ENCODE measurements at places on chromosomes 6 and 20.

DNA sequence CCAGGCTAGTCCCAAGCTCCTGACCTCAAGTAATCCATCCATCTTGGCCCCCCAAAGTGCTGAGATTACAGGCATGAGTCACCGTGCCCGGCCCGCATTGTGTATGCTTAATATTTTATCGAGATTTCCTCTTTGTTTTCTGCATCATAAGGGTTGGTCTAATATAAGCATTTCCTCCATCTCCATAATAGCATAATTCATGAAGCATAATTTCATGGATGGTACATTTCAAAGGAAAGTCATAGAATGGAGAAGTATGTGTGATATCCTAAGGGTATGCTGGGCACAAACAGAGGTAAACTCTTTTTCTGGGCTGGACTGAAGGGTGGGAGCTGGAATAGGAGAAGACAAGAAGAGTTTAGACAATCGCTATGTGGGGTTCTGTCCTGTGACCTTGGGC, 17.5 kb upstream of the TIAM2 start:
- DNase-seq = no peak

DNA sequence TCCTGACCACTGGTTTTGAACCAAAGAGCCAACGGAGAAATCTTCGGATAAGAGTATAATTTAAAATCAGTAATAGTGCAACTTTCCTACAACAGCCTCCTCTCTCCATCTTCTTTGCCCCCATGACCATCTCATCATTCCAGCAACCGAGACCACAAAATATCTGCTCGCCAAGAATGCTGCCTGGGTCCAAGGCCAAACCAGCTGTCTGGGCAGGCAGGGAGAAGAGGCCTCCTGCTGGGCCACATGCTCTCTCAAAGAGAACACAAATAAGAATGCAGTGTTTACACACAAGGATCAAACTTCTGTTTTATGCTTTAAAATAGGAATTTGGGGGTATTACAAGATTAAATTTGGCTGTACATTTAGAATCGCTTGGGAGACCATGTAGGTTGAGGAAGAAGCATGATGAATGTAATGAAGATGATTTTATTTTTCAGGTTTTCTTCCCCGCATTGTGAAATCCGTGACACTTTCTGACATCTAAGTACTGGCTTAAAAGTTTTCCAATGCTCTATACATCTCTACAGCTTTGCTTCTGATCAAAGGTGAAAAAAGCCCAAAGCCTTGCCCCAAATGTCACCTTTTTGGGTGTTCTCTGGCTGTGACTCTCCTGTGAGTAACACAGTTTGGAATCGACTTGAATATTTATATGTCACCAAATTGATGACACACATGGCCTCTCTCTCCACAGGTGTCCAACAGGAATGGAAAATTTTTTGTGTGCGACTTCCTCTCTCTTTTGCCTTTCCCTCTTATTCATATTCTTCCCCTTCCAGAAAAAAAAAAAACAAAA, 79.4 kb upstream of the PROKR2 start:
- no peak for DNase-seq

- no peak for DNase-seq
These were observed 8.9 kb downstream of the RPS10 start for GRCh38 chr6:34416877-34417371.

DNA sequence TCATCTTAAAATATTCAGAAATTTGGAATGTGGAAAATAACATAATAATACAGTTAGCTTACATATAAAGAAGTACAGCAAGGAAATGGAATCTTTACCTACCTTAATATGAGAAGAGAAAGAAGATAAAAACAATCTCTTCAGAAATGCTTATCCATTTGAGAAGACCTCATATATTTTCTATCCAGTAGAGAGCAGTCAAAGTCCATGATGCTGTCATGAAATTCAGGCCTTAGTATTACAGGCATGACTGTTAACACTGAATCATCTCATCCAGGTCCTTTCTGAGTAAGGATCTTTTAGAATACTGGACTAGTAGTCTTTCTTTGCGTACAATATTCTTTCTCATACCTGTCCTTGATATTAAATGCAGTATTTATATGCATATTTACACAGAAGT, 713.4 kb downstream of the CD109 start:
- no peak for DNase-seq

GRCh38 chr6:156407334-156407733, 369.8 kb upstream of the ARID1B start:
- DNase-seq = no peak

- no peak for DNase-seq
These were observed 35.0 kb upstream of the TRAM2 start for GRCh38 chr6:52611833-52612232.

GRCh38 chr20:3279761-3280160, 40.8 kb upstream of the SLC4A11 start:
- DNase-seq = no peak

- DNase-seq = no peak
These were observed 39.9 kb downstream of the AFDN start for GRCh38 chr6:167866642-167867041.
